Stimulated activated CD8-positive, alpha-beta memory T cell treated with anti-CD3 and anti-CD28 coated beads, Interleukin-2, amount 100 ng/mL, for 1 hour (primary cell): ENCODE measurements at places on chromosomes 2 and 18.
A peak's percentile ranks its signal among the peaks of the same experiment; 100 is the strongest.

GRCh38 chr2:36499128-36499820 lies 98.7 kb downstream of the FEZ2 start:
- no peak for DNase-seq

DNA sequence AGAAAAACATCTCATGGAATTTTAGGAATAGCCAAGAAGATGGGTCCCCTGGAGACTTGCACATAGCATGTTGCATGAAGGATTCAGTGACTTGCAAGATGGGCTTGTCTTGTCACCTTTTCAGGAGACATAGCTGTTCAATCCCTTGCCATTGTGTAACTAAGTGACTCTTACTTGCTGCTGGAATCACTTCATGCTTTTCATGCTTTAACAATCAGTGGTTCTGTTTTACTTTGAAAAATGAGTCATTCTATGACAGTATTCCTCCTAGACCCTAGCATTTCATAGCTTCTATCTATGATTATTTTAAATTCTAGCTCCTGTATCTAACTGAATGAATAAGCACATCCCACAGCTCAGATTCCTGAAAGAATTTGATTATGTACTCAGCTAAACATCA lies 2.8 kb downstream of the KYNU start:
- no peak for DNase-seq

- no peak for DNase-seq
Measured at GRCh38 chr2:188381614-188382013, 89.9 kb downstream of the GULP1 start.

GRCh38 chr2:148981324-148981723 lies 57.2 kb upstream of the LYPD6B start:
- DNase-seq = no peak

DNA sequence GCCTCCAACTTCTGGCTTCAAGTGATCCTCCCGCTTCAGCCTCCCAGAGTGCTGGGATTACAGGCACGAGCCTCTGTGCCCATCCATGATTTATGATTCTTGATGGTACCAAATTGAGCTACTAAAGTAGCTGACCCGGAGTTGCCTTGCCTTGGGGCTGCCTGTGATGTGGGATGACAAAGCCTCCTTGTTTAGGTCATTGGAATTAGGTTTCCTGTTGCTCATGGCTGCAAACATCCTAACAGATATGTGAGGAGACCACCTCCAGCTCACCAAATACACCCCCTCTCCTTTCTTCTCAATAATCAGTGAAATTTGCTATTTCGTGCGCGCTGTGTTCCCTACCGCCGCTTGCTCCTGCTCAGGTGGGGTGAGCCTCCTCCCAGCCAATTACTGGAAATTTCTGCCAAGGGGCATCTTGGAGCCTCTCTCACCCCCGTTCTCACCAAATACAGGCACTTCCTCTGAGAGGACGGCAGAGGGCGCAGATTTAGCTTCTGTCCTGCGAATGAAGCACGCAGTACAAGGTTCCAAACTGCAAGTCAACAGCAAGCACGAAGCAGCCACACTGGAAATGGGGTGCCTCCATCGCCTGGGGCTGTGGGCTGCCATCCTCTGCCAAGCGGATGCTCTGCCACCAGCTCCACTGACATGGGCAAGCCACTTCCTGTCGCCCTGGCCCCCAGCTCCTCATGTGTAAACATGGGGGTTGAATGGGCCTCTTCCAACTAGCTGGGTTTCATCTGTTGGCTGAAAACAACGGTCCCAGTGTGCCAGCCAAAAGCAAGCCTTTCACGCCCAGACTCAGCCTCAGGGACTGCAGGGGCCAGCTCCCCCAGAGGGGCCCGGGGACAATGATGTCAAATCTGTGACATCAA lies 71.7 kb downstream of the NCAPH start:
- DNase-seq = peak; percentile 28

DNA sequence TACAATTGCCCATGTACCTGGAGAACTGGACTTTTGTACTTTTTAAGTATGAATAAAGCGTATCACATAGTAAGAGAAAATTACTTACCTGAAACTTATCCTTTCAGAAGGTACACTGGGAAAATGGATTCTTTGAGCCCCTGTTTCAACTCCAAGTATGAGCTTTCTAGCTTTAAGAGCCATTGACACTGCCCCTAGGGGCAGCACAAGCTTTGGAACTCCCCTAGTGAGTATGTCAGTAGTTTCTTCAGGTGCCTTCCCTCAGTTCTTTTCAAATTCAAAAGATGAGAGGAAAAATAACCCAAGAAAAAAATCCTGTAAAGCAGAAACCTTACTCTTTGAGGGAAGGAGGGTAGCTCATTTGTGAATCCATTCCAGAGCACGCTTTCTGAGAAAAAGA lies 124.1 kb downstream of the MEMO1 start:
- DNase-seq = no peak

DNA sequence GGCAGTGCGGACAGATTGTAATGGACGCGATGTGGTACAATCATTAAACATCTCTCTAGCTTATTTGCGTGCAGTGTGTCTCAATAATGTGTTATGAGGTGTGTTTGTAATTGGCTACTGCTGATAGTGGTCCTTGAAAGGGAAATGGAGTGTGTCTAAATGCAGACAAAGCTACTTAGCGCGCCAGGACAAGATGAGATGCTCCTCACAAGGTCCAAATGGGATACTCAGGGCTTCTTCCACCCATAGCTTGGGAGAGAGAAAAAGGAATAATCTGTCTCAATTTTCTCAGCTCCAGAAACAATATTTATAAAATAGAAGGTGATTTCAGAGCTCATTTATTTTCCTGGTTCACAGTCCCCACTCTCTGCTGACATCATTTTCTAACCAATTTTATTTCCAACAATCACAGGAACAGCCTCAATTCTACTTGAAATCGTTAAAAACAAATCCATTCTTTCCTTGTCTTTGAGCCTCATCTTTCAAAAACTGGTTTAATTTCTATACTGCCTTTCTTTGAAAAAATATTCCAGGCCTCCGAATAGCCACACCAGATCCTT lies 28.5 kb downstream of the GALNT14 start:
- DNase-seq = no peak

GRCh38 chr2:69625078-69625795 lies 18.3 kb downstream of the AAK1 start:
- no peak for DNase-seq

- no peak for DNase-seq
Measured at GRCh38 chr2:78035804-78036203, 513.6 kb upstream of the LRRTM4 start.

DNA sequence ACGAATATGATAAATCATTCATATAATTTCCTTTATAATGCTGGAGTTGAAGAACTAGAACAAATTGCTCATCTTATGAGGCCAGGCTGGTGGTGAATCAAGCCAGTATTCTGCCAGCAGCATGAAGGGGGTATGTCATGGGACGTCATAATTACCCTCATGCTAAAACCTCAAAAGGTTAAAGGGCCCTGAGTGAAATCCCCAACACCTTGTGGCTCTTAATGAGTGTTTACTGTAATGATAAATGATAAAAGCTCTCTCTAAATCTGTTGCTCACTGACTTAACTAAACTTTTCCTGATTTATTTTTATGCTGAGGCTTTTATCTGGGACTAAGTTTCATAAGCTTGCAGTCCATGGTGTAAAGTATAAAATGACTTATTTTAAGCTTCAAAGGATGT lies 18.3 kb upstream of the NEDD4L start:
- no peak for DNase-seq

DNA sequence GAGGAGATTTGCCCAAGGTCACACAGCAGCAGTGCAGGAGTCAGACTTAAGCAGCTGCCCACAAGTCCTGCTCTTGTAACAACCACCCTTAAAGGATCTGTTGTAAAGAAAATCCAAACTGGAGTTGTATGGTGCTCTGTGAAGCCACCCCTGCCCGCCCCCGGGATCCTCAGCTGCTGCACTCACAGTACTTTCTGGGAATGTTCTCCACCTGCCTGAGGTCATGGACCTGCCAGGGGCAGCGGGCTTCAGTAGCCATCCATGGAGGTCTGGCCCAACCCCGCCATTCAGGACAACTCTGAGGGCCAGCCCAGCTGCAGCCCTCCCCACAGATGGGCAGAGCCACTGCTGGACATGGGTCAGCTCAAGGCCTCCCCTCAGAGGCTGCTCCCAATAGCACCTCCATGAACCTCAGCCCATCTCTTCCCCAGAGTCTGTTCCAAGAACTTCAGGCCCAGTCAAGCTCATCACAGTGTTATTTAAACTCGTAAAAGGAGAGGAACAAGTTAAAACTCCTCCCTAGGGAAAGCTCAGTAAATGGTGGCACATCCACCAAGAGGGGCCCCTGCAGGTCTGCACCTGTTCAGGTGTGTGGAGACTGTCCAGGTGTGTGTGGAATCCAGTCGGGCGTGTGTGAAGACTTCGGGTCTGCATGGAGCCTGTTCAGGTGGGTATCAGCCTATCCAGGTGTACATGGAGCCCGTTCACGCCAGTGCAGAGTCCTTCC lies 39.4 kb upstream of the GPC1 start:
- DNase-seq = no peak

DNA sequence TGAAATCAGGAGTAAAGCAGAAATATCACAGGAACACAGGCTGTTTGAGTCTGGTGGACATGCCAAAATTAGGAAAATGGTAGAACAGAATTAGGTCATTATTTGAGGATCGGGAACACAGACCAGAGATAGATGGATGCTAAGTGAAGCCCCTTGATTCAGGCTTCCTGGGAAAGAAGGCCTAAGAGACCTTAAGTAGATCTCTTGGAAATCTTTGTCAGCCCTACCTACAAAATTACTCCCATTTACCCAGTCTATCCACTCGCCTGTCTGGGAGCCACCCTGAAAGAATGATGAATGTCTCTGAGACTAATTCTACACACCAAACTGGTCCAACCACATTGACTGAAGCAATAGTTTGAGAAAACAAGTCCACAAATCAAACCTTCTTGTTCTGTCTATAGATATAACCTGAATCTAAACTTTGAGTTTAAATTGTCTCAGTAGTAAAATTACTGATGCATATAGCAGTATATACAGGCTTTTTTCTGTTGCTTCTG lies 36.6 kb upstream of the TANK start:
- no peak for DNase-seq
